Ascending aorta (tissue), 2 donors: ENCODE measurements at places on chromosomes 4 and X. TPM values are rescaled to one million over a fixed set of nuclear protein-coding genes. Genes with fewer than 3 reads are reported as not detected.

DNA sequence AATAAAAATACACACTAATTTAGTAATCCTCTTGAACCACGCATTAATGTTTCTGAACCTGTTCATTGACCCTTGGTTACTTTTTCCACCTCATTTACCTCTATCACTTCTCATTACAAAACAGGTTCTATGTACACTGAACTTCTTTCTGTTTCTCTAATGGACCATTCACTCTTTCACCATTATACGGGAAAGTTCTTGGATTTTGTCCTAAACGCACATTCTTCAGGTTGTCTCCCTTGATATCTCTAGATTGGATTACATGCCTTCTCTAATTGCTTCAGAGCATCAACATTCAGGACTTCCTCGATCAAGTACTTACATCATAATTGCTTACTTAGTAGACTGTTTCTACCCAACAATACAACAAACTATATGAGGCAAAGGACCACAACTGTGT is 359.4 kb upstream of the FSTL5 start:
- no peak for DNase-seq

GRCh38 chrX:65574356-65574755 is 39.8 kb upstream of the LAS1L start:
- DNase-seq: no peak

DNA sequence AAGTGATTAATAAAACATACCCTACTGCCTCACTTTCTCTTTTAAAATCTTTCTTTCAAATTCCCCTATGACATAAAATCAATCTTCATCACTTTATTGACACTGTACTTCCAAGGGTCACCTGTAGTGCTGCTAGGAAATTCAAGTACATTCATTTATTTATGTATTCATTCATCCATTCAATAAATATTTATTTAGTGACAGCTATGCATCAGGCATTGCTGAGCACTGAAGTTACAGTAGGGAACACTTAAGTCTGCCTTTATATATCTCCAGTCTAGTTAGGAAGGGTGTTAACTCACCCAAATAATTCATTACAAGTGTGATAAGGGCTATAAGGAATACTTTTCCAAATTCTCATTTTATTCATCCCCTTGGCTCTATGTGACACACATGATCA is 2.3 kb downstream of the SYTL5 start:
- no peak for DNase-seq

- no peak for DNase-seq
Measured at GRCh38 chr4:112509243-112510141, 6.5 kb downstream of the NEUROG2 start.

GRCh38 chrX:20015422-20015821 is 24.6 kb upstream of the BCLAF3 start:
- no peak for DNase-seq

DNA sequence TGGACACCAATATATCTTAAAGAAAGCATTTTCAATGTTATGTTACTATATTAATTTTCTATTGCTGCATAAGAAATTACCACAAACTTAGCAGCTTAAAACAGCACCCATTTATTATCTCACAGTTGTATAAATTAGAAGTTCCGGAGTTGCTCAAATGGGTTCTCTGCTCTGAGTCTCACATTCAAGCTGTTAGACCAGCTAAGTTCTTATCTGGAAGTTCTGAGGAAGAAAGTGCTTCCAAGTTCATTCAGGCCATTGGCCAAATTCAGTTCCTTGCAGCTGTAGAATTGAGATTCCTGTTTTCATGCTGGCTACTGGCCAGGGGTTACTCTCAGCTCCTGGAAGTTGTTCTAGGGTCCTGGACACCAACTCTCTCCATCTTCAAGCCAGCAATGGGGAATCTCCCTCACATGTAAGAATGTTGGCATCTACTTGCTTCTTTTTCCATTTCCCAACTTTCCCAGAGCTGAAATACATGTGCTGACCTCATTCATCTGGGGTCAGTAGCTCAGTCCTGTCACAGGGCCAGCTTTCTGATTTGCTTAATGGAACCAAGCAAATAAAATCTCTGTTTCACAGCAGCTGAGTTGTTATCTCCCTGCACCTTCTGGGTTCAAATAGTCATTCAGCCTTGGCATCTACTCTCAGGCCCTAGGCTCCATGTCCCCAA is 99.6 kb upstream of the INTU start:
- no peak for DNase-seq

- no peak for DNase-seq
Measured at GRCh38 chrX:17038681-17039161, 92.3 kb downstream of the REPS2 start.

DNA sequence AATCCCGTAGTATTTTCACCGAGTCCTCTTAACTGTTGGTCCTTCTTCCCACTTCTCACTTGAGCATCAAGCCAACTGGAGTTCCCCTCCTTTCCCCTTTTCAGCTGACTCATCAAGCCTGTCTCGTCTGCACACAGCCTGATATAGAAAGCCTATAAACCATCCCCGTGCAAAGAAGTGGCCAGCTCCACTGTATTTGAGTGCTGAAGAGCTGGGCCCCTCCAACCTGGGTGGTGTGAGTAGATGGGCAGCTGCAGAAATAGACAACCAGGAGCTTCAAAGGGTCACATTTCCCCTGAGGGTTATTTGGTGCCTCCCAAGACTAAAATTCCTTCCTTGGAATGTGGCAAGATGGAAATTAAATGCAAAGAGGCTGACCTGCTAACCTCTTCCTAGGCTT is 199.7 kb downstream of the HS6ST2 start:
- no peak for DNase-seq

- DNase-seq: no peak
Measured at GRCh38 chr4:76307660-76308014, 1.1 kb downstream of the STBD1 start.

- DNase-seq: no peak
Measured at GRCh38 chr4:47419296-47419695, 44.2 kb downstream of the COMMD8 start.

DNA sequence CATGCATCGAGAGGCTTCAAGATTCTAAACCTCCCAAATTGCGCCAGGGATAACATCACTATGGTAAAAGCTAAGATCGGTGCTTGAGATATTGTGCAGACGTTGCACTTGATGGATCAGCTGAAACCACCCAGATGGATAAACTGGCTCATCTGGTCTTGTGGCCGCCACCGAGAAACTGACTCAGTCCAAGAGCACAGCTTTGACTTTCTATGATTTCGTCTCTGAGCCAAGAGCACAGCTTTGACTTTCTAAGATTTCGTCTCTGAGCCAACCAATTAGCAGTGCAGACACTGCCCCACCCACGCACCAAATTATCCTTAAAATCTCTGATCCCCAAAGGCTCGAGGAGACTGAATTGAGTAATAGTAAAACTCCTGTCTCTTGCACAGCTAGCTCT is 687.2 kb downstream of the FAM133A start:
- no peak for DNase-seq

- no peak for DNase-seq
Measured at GRCh38 chr4:8379281-8379680, 61.2 kb downstream of the ACOX3 start.

DNA sequence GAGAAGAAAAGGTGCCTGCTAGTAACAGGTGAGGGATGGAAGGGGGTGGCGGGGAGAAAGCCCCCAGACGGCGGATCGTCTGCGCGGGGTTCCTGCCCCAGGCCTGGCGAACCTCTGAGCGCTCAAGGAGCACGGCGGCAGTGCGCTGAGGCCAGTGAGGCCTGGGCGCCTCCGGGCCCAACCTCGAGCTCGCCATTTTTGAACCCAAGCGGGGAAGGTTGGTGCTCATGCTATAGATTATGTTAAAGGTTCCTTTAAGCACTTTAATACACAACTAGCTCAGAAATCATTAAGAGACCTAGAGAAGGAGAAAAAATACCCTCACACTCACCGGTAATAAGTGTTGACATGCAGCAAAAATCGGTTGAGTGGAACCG is 7.9 kb downstream of the PITX2 start:
- no peak for DNase-seq

The GPR50 gene
- total RNA-seq: not detected

The TMEM271 gene
- not detected for total RNA-seq

The IBSP gene
- total RNA-seq: not detected

The MAGEC1 gene
- not detected for total RNA-seq

The ZCCHC18 gene
- total RNA-seq: 0.21 TPM

The TEC gene
- 4.5 TPM for total RNA-seq

The CT45A10 gene
- total RNA-seq: not detected

The SMR3B gene
- total RNA-seq: not detected

The VEGFD gene
- 0.85 TPM for total RNA-seq

The LONRF3 gene
- total RNA-seq: 11.0 TPM
